CD8-positive, alpha-beta memory T cell (primary cell): ENCODE measurements at places on chromosomes 7 and 10.

GRCh38 chr10:22247636-22248035 is 29.8 kb upstream of the EBLN1 start:
- DNase-seq, result no peak

- no peak for DNase-seq
Measured at GRCh38 chr10:95865814-95866466, 41.8 kb upstream of the CC2D2B start.

- DNase-seq, result no peak
Measured at GRCh38 chr10:97977673-97978072, 52.7 kb downstream of the CRTAC1 start.

DNA sequence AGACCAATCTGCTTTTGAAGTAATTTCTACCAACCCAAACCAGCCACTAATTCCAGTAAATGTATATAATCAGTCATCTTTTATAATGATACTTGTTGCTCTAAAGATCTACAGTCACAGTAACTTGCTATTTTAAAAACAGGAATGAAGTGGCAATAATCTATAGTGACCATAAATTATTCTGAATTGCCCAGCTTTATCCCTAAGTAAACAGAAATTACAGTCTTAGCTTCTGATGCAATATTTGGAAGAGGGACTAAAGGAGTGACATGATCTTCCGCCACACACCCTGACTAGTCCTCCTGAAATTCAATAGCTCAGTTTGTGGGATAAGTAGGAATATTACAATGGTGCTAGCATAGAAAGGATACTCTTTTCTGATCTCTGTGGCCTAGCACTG is 96.1 kb downstream of the ATE1 start:
- no peak for DNase-seq

DNA sequence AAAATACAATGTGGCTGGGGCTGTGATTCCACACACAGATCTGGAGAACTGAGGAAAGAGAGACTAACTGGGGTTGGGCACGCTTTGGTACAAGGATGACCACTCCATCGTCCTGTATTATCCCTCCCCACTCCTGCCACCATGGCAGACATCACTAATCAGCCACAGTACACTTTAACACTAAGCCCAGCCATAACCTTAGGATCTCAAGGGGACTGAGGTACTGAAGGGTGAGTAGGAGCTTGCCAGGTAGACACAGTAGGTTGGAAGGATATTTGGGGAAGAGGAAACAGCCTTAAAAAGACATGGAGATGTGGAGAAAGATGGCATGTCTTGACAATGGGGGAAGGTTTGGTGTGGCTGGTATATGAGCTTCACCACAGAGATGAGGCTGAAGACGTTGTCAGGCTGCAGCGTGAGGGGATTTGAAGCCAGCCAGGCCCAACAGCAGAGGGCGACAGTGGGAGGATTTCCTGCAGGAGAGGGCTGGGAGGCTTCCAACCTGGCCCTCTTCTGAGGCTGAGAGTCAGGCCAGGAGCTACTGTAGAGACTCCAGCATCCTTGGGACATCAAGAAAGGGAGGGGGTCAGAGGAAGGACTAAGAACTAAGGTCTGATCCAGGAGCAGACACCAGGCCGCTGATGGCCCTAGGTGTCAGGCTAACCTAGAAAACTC is 58.6 kb upstream of the COL13A1 start:
- DNase-seq, result no peak

DNA sequence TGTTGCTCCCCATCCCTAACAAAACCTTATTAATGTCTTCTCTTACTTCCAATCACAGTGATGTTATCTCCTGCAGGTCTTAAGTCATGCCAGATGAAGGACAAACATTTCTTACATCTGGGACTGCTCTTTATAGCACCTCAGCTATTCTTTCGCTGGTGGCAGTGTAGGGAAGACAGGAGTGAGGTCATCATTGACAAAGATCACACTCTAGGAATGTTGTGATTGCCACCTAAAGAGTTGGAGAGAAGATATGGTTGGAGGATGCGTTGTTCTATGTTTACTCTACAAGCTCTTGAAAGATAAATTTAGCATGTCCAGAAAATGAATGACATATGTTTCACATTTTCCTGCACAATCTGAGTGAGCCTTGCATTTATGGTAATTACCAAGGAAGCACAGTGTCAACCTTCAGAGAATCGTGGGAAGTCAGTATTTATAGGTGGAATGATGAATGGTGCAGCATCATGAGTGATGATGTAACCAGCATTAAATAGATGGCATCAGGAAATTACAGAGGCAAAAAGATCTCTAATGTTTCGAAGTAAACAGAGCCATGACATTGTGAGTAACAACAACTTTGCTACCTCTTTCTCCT is 188.1 kb upstream of the STEAP1 start:
- no peak for DNase-seq

DNA sequence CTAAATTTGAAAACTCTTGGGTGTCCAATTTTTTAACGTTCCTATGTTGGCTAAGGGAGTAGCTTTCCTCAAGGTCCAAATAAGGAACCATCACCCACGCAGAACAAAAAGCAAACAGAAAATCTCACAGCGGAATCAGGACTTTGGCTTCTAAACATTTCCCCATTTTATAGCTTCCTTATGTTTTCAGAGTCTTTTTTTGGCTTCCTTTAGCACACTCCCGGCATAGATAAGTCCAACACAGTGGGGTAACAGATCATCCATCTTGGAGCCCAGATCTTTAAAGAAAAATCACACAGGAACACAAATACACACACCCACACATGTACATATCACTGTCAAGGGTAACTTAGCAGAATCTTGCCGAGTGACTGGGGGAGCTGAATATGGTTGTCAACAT is 4.2 kb upstream of the TCF7L2 start:
- DNase-seq, result no peak

GRCh38 chr10:49609006-49609282 is 1.2 kb upstream of the SLC18A3 start:
- no peak for DNase-seq

- DNase-seq, result no peak
Measured at GRCh38 chr7:10238641-10239040, 735.0 kb upstream of the PHF14 start.

- no peak for DNase-seq
Measured at GRCh38 chr10:34537629-34538231, 277.4 kb downstream of the PARD3 start.

GRCh38 chr7:69438584-69439412 is 159.5 kb upstream of the AUTS2 start:
- DNase-seq, result no peak
